ENCODE measurements at places on chromosomes 1 and 21.

DNA sequence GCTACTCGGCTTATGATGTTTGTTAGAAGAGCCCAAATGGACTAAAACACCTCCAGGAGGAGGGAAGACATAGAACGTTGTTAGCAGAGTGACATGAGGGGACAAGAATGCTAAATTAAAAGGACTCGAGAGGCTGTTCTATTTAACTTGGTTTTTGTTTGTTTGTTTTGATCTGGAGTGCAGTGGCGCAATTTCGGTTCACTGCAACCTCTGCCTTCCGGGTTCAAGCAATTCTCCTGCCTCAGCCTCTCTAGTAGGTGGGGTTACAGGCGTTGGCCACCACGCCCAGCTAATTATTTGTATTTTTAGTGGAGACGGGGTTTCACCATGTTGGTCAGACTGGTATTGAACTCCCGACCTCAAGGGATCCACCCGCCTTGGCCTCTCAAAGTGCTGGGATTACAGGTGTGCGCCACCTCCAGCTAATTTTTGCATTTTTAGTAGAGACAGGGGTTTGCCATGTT lies 5.1 kb upstream of the HNRNPU start:
- no peak for DNase-seq

DNA sequence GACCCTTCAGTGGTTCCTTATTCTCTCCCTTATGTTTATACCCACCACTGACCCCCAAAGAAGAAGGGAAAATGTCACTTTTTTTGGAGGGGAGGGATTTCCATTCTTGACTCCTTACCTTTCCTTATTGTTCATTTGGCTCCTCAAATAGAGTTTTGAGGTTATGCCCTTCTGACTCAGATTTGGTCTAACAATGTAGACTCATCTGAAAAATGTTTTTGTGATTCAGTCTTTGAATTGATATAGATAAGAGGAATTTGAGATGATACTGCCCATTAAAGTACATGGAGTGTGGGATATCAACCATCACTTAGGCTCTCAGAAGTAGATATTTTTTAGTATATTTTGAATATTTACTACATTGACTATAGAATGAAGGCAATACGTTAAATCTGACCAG lies 16.1 kb downstream of the USP1 start:
- no peak for DNase-seq

- no peak for DNase-seq
These were observed 301.1 kb downstream of the DPYD start for GRCh38 chr1:97619706-97620105.

GRCh38 chr1:200958597-200958996 lies 63.9 kb downstream of the INAVA start:
- DNase-seq = no peak

DNA sequence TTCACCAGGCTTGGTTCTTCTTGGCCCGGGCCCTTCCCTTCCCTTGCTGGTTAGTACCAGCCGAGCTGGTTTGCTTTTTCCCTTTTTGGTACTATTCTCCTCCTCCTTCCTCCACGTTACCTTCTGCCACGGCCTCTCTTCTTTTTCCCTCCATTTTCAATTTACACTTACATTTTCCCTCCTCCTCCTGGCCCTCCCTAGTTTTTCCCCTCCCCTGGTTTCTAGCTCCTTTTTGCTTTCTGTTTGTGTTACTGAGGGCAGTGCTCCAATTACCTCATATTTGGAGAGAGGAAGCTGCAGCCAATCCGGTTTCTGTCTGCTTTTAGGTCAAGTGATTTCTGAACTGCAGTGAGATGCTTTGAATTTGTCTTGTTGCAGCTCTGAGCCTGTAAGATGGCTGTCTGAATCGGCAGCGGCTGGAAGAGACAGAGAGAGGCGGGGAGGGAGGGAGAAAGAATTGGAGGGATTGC lies 63.7 kb downstream of the MACF1 start:
- peak; percentile 11 for DNase-seq

DNA sequence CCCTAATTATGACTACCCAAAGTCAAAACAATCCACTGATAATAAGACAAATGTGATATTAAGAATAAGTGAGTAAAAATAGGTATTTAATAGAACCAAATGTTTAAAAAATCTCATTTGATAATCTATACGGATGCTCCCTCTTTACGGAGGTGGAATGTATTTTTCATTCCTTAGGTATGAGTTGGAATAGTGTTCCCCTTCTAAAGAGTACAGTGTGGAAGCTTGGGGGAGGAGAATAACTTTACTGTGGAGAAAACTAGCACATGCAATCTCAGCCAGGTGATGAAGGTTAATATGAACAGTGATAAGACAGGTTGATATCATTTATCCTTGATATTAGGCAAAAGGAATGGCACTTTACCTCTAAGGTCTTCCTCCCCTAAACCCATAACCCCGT lies 74.6 kb downstream of the GPR88 start:
- DNase-seq = no peak

GRCh38 chr1:164736137-164736536 lies 177.2 kb downstream of the PBX1 start:
- no peak for DNase-seq

GRCh38 chr1:43664369-43664768 lies 14.4 kb downstream of the KDM4A start:
- DNase-seq = no peak

DNA sequence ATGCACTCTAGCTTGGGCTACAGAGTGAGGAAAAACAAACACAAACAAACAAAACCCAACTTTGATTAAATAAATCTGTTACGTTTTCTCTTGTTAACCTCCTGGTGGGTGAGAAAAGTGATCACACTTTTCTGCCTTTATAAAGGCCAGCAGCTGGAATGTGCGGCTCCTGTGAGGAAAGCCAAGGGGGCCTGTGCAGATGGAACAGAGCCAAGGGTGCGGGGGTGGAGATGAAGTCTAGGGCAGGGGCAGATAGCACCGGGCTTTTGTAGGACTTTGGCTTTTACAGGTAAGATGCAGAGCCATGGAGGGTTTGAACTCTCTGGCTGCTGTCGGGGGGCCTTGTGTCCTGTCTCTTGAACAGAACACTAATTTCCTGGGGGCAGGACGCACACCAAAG lies 40.7 kb upstream of the GPR37L1 start:
- no peak for DNase-seq

GRCh38 chr21:34771512-34772028 lies 102.8 kb downstream of the CLIC6 start:
- no peak for DNase-seq

DNA sequence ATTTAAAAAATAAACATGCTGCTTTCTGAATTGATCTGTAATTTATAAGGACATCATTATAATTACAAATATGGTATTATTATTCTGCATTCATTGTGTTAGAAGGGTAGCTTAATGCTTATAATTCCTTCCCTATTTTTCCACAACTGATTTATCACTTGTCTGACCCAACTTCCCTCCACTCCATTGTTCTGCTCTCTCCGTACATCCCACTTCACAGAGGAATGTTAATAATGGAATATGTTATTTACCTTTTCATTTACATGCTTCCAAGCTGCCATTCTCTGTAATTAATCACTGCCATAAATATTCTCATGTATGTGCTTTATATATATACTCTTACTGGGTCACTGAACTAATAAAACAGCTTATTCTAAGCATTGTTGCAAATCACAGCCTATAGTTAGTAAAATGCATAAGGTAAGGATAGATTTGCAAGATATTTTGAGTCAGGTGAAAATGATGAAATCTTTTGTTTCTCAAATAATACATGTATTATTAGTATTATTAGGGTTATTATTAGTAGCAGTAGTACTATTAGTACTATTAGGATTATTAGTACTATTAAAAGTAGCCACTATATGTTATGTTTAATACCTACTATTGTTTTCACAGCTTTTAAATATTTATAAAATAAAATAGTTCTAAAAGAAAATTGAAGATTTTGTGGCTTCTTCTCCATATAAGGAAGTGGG lies 70.6 kb upstream of the NEK7 start:
- no peak for DNase-seq

- no peak for DNase-seq
These were observed 30.6 kb upstream of the BMP8B start for GRCh38 chr1:39819091-39819812.

GRCh38 chr21:36456729-36457414 lies 23.1 kb downstream of the CLDN14 start:
- DNase-seq = no peak

GRCh38 chr1:203406446-203407045 lies 55.6 kb upstream of the FMOD start:
- no peak for DNase-seq

DNA sequence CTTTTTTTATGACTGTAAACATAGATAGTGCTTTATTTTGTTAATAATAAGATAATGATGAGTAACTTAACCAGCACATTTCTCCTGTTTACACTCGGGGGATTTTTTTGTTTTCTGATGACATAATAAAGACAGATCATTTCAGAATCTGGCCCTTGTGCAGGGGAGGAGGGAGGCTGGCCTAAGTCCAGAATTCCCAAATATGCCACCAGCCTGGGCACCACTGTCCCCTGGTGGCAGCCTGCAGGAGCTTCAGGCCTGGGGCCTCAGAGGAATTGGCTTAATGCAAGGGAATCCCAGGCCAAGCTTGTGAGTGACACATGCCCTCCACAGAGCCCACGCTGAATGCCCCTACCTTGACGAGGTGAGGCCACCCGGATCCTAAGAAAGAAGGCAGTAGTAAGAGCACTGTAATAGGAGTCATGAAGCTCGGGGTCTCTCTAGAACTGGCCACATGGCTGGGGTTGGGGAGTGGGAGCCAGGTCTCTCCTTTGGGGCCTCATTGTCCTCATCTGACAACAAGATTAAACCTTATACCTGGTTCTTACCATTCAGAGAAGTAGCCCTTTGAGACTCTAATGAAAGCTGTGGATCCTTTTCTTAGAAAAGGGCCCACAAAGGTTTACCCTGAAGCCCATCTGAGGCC lies 24.1 kb downstream of the ETNK2 start:
- no peak for DNase-seq

- DNase-seq = no peak
These were observed 57.8 kb upstream of the CD1D start for GRCh38 chr1:158122833-158123388.

DNA sequence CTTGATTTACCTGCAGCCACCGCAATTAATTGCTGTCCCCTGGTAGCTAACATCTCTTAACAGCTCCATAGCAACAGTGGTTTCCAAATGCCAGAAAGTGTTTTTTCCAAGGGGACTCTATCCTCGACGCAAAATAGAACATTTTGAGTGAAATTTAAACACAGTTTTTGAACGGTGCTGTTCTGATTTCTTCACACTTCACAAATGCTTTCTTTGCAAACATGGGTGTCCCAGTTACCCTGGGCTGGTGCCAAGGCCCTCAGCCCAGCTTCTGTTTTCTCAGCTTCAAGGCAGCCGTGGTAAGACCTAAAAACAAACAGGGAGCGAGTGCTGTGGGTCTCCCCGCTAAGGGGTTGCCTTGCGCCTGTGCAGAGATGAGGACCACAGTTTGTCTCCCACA lies 147.3 kb upstream of the VAMP3 start:
- DNase-seq = no peak

- DNase-seq = no peak
These were observed 257.1 kb downstream of the KCTD3 start for GRCh38 chr1:215824245-215824644.

DNA sequence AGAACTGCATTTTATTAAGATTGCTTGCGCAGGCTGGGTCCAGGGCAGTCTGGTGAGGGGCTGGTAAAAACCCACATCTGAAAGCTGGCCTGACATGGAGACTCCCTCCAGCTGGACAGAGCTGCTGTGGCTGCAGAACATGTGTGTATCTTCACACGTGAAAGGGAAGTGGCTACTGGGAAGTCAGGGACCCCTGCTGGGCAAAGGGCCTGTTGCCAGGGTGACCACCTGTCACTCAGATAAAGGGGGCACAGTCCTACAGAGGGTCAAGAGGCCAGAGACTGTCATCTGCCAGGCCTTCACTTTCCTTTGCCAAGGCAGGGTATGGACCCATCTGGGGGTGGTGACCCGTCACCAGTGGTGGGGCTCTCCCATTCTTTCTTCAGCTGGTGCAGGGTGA lies 17.5 kb downstream of the NKAIN1 start:
- DNase-seq = no peak

- DNase-seq = no peak
These were observed 358.3 kb downstream of the KIF26B start for GRCh38 chr1:245512980-245513578.

DNA sequence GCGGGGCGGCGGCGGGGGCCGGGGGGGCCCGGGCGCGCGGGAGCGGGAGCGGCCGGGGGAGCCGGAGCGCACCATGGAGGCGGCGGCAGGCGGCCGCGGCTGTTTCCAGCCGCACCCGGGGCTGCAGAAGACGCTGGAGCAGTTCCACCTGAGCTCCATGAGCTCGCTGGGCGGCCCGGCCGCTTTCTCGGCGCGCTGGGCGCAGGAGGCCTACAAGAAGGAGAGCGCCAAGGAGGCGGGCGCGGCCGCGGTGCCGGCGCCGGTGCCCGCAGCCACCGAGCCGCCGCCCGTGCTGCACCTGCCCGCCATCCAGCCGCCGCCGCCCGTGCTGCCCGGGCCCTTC lies 546 bp downstream of the SKI start:
- no peak for DNase-seq

DNA sequence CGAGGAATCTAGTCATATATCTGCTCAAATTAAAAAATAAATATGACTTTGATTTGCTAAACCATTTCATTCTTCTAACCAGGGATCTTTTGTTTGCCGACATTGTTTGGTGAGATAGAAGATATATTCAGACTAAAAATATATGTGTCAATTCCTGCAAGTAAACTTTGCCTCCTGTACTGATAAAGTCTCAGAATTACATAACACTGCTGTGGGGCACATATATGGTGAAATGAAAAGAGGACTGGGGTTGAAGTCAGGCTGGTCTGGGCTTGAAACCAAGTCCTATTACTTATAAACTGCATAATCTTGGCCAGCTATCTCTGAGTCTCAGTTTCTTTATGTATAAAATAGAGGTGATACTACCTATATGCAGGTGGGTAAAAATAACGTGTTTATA lies 9.8 kb downstream of the SCMH1 start:
- DNase-seq = no peak

GRCh38 chr1:54276617-54277450 lies 76.9 kb downstream of the MRPL37 start:
- DNase-seq = no peak

DNA sequence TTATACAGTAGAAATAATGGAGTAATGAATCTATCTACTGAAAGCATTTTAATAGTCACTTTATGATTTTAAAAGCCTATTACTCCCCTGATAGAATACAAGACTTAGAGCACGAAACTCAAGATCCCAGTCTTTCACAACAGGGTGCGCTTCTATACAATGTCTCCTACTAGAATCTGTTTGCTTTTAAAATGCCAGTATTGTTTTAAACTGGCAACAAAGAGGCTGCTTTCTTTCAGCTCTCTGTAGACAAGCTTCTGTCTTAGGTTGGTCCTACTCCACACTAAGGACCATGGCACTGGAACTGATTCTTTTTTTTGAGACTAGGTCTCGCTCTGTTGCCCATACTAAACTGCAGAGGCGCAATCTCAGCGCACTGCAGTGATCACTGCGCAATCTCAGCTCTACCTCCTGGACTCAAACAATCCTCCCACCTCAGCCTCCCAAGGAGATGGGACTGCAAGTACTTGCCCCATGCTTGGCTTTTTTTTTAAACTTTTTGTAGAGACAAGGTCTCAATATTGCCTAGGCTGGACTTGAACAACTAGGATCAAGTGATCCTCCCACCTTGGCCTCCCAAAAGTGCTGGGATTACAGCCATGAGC lies 4.8 kb downstream of the DCAF8 start:
- no peak for DNase-seq

All from stimulated activated naive B cell treated with anti-CD40 and anti-IgM and Interleukin-4, amounts not matched to agents 10 μg/mL and 1 μg/mL and 100 μg/mL, for 72 hours (primary cell).